ENCODE measurements at places on chromosomes 4 and X.

GRCh38 chr4:125620066-125620860 lies 305.5 kb downstream of the FAT4 start:
- DNase-seq: no peak

DNA sequence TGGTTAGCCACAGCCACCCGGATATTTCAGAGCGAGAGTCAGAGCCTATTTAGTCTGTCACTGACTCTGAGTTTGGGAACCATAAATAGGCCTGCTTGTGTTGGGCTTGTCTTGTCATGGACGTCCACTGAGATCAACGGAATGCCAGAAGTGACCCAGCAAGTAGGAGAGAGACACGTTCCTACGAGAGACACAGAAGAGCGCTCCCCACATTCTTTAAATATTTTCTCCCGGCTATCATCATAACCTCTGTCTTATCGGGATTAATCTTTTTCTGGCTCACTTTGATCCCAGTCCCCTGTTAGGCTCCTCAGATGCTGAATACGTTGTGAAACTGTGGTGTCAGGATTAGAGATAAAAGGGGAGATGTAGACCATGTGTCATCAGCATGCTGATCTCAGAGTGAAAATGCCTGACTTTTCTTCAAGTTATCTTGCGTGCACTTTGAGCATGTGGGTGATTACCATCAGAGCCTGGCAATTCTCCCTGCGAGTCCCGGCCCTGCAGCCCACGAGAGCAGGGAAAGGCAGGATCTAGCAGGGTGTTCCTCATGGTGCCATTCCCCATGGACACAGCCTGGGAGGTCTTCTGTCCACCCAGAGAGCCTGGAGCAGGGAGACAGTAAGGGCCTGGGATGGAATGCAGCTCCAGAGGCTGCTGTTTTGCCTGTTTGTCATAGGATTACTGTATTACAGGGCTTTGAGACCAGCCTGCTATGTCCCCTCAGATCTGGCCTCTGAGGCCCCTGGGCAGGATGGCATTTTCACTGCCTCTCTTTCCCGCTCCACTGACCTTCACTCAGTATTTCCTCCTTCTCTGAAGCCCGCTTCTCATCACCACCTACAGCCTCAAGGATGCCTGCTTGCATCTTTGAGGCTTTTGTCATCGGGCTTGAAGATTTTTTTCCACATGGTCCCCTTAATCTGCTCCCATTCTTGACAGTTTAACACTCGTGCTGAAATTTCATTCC lies 2.8 kb upstream of the TENM3 start:
- DNase-seq: no peak

DNA sequence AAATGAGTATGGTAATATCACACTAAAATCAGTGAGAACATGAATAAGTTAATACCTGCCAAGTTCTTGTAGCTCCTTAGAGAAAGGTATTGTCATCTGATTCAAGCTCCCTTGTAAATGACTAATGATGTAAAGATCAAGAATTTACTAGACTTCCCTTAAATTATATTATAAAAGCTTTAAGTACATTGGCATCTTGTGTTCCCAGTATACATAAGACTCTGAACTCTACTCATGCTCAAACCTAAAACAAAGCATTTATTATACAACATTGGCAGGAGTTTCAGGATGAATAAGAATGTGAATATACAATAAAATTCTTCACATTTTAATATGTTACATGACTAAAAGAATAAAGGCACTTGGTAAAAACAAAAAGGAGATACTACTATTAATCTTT lies 126.8 kb upstream of the UNC5C start:
- DNase-seq: no peak

DNA sequence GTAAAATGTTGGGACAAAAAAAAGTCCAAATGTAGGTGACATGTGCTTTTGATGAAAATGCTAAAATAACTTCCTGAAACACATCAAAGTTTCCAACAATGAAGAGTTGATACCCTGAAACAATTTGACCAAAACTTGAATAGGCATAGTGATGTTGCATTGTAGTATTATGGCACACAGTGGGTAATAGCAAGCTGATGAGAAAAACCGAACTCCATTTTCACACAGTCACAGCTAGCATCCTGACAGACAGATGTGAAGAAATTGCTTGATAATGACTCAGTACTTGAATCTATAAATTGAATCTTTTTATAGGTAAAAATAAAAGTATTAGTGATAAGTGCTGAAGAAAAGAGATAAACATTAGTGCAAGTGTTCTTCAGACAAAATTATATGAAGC lies 122.5 kb downstream of the ELOVL6 start:
- DNase-seq: no peak

GRCh38 chr4:136412708-136413107 lies 1119.6 kb downstream of the PCDH18 start:
- DNase-seq: no peak

GRCh38 chr4:3850128-3850527 lies 83.9 kb downstream of the ADRA2C start:
- DNase-seq: no peak

- DNase-seq: no peak
Measured at GRCh38 chr4:31334086-31334910, 614.1 kb downstream of the PCDH7 start.

- no peak for DNase-seq
Measured at GRCh38 chr4:116665716-116666115, 419.7 kb downstream of the TRAM1L1 start.

DNA sequence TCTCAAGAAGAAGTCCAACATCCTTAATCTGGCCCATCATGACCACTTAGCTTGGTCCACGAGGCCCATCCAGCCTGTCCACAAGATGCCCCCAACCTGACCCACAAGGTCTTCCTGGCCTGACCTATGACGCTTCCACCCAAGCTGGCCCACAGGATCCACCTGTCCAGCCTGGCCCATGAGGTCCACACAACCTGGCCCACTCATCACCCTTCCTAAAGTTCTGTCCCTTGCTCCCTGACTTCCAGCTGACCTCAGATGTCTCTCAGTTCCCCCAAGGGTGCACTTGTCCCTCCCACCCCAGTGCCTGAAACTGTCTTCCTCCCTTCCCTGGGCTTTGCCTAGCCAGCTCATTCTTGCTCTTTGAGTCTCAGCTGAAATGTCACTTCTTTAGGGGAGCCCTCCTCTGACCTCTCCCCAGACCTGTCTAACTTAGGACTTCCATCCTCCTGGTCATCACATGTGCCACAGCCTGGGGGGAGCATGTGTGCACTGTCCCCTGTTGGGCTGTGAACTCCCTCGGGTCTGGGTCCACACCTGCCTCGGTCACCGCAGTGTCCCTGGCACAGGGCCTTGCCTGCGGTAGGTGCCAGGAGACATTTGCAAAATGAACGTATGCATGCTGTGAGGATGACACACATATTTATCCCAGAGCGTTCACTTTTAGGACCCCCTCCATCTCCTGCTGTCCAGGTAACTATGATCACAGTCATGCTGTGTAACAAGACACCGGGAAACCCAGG lies 61.7 kb downstream of the EVC start:
- no peak for DNase-seq

GRCh38 chr4:174435974-174436373 lies 86.3 kb downstream of the HPGD start:
- DNase-seq: peak; percentile 72

GRCh38 chr4:180280076-180280475 lies 1963.1 kb upstream of the TENM3 start:
- DNase-seq: no peak

- DNase-seq: no peak
Measured at GRCh38 chr4:11426731-11427120, 2.0 kb downstream of the HS3ST1 start.

GRCh38 chr4:54228056-54228527 lies 1.0 kb upstream of the PDGFRA start:
- DNase-seq: peak; percentile 86

DNA sequence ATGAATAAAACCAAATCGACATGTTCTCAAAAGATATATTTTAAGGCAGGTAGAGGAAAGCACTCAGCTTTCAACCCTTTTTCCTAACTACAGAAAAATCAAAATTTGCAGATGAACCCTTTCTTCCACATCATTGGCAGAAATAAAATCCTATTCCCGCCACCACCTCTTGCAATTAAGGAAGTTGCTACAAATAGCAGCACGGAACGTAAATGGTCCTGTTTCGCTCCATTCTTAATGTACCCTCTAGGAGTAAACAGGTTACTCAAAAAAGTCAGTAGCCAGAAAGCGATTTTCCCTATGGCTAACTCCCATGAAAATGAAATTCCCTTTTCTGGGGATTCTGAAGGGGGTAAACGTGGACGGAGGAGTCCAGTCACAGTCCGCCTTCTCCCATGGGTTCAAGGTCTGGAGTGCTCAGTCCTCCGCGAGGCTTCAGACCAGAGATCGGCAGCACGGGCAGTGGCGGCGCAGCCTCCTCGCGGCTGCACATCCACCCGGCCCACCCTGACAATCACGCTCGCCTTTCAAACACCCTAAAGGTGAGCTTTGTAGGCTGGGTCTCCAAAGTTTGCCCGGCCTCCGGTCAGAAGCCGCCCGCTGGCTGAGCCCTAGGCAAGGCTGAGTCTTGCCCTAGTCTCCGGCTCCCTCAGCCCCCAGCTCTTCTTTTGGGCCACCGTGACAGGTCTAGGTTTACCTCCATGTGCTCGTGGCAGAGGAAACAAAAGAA lies 1.8 kb downstream of the ATP11C start:
- peak; percentile 50 for DNase-seq

DNA sequence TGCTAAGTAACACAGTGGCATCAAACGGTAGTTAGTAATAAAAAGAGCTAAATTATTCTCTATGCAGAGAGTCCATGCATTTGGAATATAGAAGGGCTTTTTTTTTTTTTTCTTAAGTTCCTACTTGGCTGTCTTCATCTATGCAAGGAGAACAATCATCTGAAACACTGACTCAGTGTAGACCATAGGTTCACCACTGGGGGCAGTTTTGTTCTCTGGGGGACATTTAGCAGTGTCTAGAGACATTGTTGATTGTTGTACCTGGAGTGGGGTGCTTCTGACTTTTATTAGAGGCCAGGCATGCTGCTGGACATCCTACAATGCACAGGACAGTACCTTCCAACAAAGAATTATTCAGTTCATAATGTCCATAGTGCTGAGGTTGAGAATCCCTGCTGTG lies 41.2 kb downstream of the TMA16 start:
- DNase-seq: no peak

- DNase-seq: peak; percentile 14
Measured at GRCh38 chr4:87423317-87424098, 1.1 kb downstream of the NUDT9 start.

GRCh38 chrX:4268676-4269075 lies 555.2 kb upstream of the PRKX start:
- no peak for DNase-seq

GRCh38 chr4:36835246-36835645 lies 409.3 kb upstream of the NWD2 start:
- no peak for DNase-seq

- DNase-seq: no peak
Measured at GRCh38 chrX:52337410-52337809, 31.4 kb upstream of the XAGE2 start.

DNA sequence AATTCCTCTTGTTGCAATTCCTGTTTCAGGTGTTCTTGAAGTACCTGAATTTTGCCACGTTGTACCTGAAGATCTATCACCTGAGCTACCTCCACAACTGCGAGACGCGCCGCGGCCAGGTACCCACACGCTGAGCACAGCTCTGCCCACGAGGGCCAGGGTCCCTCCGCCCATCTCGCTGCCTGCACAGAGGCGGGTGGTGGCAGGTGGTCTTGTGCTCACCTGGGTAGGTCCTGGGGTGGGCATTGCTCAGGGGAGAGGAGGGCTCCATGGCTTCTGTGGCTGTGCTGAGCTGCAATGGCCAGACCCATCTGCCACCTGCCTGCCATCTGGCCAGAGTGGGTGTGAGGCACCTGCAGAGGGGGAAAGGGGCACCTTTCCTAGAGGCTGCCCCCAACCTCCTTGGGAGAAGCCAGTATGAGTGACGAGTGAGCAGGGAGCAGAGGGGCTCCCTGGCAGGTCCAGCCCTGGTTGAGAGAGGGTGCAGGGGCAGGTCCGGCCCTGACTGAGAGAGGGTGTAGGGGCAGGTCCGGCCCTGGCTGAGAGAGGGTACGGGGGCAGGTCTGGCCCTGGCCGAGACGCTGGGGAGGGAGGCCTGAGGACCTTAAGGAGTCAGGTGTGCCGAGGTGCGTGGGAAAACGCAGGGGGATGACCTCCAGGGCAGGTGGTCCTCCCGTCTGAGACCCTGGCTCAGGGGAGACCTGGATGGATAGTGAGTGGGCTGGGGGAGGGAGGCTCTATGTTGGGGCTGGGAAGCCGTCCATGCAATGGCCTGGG lies 10.7 kb downstream of the PDE6B start:
- no peak for DNase-seq

DNA sequence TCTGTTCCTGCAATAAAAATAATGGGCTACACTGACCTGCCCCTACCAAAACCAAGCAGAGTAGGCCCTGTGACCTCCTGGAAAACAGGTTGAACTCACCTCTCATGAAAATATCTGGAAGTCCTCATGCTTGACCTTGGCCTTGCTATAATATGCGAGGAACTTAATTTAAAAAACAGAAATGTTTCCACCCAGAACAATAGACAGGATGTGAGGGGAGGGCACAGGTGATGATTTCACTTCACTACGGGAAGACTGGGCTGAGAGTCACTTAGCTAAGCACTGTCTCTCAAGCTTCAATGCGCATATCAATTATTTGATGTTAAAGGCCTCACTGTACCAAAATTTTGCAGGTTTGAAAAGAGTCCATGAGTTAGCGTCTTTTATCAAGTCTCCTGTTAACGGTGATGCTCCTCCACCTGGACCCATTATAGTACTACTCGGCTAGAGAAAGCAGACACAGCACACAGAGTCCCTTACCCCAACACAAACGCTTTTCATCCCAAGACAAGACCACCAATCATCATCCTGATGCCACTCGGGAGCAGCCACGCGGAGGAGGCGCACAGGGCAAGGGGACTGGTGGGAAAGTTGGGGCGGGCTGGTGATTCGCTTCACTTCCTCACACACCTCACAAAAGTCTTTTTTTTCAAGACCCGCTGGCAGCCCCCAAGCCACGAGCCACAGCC lies 25.9 kb downstream of the ZNF721 start:
- DNase-seq: peak; percentile 20

GRCh38 chr4:86569103-86569870 lies 24.8 kb upstream of the PTPN13 start:
- no peak for DNase-seq

- DNase-seq: no peak
Measured at GRCh38 chrX:46770000-46770816, 11.3 kb upstream of the SLC9A7 start.

GRCh38 chr4:164304861-164305260 lies 449.1 kb upstream of the SMIM31 start:
- DNase-seq: no peak

DNA sequence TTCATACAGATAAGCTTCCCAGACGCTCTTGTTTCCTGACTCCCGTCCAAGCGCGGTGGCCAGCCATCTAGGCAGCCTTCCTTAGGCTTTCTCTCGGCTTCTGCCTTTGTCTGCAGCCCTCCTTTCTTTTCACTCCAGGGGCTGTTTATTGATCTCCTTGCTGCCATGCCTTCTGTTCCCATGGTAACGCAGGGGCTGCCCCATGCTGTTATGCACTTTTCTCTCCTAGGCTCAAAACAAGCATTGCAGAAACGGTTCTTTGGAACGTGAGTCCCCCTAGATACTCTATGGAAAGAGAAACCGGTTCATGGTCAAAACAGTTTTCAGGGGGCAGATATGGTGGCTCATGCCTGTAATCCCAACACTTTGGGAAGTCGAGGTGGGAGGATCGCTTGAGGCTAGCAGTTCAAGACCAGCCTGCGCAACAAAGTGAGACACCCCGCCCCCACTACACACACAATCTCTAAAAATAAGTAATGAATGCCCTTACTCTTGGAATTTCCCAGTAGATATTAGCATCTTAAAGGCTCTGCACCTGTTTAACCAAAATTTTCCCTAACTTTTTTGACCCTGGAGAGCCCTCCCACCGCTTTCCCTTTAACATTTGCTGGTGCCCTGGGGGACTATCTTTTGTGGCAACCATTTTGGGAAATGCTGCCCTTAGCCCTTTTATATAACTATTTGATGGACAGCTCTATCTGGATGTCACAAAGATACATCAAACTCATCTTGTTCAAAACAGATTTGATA lies 53.9 kb upstream of the ZNF157 start:
- peak; percentile 90 for DNase-seq

Measured in brain (organoid and tissue), 16 donors.